ENCODE measurements at places on chromosomes 6 and 20.

DNA sequence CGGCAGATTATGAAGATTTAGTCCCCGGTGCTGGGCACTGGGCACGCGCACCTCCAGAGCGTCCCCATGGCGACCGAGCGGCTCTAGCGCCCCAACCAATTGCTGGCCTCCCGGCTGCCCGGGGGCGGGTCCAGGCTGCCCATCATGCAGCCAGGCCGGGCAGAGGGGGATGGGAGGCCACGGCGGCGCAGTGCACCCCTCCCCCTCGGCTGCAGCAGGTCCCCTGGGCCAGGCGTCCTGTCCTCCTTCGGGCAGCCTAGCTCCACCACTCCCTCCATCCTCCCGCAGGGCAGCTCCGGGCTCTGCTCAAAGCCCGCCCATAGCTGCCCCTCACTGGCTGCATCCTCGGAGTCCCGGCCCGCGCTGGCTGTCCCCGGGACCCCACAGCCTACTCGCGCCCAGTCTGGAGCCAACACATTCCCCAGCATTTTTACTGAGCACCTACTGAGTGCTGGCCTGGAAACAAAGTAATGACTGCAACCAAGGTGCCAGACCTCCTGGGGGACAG is 99.4 kb downstream of the ASXL1 start:
- DNase-seq = peak; percentile 70

- no peak for DNase-seq
Measured at GRCh38 chr6:118579786-118580185, 31.7 kb downstream of the PLN start.

DNA sequence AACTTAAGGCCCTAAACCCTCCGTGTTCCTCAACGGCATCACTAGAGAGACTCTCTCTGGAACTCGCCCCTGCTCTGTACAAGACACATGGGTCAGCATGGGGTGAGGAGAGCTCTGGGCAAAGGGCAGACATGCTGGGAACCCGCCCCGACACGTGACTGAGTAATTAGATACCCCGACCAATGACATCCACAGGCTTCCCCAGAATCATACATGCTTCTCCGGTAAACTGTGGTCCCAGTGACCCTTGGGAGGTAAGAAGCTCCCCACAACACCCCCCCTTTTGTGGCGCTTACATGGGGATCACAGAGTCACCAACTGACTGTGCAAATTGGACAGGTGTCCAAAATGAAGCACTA is 31.7 kb upstream of the RPS6KA2 start:
- DNase-seq = no peak

- DNase-seq = peak; percentile 28
Measured at GRCh38 chr6:57173056-57173885, 1.1 kb downstream of the BAG2 start.

GRCh38 chr20:60306551-60306950 is 348.3 kb downstream of the CDH26 start:
- DNase-seq = no peak

DNA sequence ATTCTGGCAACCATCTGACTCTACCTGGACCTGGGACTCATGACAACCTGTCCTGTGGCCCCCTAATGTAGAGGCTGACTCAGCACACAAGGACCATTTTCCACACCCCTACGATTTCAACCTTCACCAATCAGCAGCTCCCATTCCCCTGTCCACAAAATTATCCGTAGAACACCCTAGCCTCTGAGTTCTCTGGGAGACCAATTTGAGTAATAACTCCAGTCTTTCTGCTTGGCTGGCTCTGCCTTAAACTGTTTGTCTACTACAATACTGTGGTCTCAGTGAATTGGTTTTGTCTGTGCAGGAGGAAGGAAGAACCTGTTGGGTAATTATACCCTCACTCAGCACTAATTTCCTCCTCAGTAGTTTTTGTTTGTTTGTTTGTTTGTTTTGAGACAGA is 99.3 kb upstream of the MRPS10 start:
- no peak for DNase-seq

- no peak for DNase-seq
Measured at GRCh38 chr6:96795481-96795880, 41.8 kb downstream of the GPR63 start.

GRCh38 chr6:7939864-7940228 is 29.3 kb upstream of the TXNDC5 start:
- no peak for DNase-seq

GRCh38 chr20:542777-543368 is 717 bp downstream of the CSNK2A1 start:
- DNase-seq = peak; percentile 61

DNA sequence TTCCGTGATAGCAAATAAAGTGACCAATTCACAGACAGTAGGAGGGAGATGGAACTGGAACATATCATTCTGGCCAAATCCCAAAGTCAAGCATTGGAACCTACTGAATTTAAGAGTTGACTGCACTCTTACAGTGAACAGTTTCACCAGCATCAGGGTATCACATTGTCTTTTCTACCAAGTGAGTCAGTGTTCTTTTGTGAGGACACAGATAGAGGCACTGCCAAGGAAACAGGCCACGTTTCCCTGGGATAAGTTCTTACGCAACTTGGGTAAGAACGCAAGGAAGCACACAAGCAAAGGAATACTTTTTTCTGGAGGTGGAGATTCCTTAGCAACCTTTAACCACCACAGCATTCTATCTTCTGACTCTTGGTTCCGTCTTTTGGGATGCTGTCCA is 28.6 kb upstream of the ENPP5 start:
- no peak for DNase-seq

- no peak for DNase-seq
Measured at GRCh38 chr6:31009731-31010130, 543 bp upstream of the MUC22 start.

- no peak for DNase-seq
Measured at GRCh38 chr6:64254558-64254957, 619.0 kb downstream of the PHF3 start.

DNA sequence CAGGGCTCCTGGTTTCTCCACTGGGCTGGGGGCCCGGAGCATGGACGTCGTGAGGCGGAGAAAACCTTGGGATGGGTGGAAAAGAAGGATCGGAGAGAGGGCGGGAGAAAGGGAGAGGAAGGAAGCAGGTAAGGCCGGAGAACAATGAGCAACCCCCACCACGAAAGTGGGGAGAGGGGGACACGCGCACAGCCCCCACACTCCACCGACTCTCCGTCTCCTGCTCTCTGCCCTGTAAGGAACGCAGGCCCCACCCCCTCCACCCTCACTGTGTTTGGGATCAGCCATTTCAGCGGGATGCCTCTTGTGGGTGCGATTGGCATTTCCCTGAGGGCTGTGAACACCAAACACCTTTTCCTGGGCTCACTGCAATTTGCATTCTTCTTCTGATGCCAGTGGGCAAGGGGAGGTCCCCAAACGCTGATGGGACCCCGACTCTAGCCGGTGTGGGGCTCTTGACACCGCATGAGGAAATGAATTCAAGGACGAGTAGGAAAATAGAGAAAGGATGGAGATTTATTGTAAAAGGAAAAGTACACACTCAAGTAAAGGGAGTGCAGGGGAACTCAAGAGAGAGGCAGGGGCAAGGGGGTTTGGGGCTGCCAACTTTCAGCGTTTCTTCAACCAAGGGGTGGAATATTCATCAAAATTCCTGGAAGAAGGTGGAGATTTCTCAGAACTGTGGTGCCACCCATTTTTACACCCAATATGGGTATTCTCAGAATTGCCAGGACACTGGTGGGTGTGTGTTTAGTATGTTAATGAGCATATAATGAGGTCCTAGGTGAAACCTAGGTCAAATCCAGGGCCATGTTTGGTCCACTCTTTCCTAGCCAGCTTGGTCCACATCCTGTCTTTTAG is 13.1 kb upstream of the RAET1L start:
- DNase-seq = no peak

DNA sequence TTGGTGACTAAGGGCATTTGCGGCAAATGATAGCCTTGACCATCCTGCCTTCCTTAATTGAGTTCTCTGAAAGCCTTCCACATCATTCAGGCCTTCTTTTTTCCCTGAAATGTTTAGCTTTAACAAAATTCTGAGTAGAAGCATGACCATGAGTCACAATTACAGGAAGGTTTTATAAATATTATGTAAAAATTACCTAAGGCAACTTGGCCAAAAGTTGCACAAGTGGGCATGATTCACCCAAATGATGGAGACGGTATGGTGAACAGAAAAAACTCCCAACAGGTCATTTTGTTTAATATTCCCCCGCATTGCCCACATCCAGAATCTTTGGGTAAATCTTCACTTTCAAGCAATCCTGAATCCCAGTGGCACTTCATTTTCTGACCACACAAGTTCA is 37.0 kb downstream of the MC3R start:
- DNase-seq = no peak

GRCh38 chr6:118260833-118261232 is 287.3 kb upstream of the PLN start:
- DNase-seq = no peak
